GF-D8 (cell line): ENCODE measurements at places on chromosomes 1 and 21.
A peak's percentile ranks its signal among the peaks of the same experiment; 100 is the strongest.

DNA sequence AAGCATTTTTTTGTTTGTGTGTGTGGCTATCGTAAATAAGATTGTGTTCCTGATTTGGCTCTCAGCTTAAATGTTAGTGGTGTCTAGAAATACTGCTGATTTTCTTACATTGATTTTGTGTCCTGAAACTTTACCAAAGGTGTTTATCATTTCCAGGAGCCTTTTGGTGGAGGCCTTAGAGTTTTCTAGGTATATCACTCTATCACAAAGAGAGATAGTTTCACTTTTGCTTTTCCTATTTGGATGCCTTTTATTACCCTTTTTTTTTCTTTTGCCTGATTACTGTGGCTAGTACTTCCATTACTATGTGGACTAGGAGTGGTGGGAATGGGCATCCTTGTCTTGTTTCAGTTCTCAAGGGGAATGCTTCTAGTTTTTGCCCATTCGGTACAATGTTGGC lies 109.6 kb downstream of the S1PR1 start:
- no peak for DNase-seq

DNA sequence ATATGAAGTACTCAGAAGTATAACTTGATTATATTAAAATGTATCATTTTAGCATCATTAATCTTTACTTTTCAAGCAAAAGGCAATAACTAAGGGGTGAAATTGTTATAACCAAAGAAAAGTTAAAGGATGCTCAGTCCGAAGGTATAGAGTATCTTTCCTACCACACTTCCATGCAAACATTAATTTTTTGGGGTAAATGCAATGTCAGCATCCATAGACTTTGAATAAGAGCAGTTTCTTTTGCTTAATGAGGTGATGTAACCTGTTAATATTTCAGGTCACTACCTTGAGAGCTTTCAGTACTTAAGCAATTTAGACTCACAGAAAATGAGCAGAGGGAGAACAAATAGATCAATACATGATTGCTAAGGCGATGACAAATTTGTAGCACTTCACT lies 1093.5 kb downstream of the PLA2G4A start:
- DNase-seq, result no peak

DNA sequence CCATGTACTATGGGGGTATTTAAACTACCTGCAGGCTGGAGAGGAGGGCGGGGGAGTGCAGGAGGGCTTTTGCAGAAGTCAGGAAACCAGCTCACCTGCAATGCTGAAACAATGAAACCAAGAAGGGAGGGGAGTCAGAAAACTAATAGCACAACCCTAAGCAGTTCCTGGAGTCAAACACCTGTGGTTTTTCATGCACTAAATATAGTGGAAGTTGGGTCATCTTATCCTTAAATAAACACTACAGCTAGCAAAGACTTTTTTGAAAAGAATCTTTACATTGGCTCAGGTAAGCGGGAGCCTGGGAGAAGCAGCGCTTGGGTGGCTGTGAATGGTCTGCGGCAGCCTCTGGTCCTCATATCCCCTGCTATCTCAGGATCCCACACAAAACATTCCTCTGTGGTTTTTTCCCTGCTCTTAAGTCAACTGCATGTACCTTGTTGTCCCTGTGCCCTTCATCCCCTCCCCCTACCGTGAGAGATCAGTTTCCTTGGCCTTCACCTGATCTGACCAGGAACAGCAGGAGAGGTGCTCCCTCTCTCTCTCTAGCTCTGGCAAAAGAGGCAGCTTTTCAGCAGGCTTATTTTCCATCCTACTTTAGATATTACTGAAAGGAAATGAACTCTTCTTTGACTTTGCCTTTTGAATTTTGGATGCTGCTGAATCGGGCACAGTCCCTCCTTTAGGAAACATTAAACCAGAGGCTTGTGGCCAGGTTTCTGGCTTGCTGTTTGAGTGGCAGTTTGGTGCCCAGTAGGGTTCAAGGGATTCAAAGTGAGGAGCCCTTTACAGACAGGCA lies 26.6 kb downstream of the TENT5C start:
- no peak for DNase-seq

- no peak for DNase-seq
Measured at GRCh38 chr1:192160196-192160595, 1.9 kb downstream of the RGS18 start.

DNA sequence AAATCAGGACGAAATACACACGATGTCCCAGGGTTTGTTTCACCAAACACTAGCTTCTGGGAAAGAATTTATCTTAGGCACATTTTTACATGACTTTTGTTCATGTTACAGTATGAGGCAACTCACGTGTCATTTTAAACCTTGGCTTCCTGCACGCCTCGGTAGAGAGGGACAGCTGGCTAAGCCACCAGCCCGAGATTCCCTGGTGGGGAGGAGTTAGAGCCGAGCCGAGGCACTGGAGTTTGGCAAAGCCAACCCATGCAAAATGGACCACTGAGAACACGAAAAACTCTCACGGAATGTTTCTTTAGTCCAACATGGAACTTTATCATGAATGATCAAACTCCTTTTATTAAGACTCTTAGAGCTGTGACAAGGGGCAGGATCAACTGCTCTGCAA lies 240.0 kb downstream of the DYRK1A start:
- no peak for DNase-seq

- DNase-seq, result no peak
Measured at GRCh38 chr1:147493349-147493748, 48.0 kb upstream of the BCL9 start.

DNA sequence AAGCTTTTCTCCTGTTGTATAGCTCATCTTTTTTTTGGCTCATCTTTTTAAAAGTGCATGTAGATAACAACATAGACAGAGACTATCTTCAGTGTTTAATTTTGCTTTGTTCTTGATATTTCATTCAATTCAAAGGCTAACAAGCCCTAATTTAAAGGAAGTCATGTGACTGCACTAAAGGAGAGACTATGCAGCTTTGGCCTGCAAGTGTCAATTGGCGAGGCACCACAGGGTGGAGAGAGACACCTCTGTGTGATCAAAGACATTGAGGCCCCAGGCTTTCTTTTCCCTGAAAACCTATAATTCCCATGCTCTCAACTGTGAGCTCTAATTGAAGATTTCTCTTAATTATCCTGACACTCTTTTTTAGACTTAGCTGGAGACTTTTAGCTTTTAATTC lies 53.6 kb downstream of the CHODL start:
- no peak for DNase-seq

DNA sequence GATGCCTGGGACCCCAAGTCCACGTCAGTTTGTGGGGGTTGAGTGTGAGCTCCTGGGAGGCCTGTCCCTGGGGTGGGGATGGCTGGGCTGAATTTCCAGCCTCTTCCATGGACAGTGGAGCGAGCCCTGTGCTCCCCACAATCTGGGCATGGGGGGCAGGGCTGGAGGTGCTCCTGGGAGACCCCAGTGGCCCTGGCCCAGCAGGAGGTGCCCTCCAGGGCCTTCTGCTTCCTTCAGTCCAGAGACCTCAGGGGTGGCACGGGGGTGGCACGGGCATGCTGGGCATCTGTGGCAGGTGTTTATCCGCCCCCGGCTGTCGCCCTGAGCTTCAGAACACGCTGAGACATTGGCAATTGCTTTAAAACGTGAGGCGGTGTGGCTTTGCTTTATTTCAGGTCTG lies 40.9 kb downstream of the MORN1 start:
- DNase-seq, result no peak

GRCh38 chr1:241617426-241617825 lies 22.7 kb downstream of the CHML start:
- no peak for DNase-seq

DNA sequence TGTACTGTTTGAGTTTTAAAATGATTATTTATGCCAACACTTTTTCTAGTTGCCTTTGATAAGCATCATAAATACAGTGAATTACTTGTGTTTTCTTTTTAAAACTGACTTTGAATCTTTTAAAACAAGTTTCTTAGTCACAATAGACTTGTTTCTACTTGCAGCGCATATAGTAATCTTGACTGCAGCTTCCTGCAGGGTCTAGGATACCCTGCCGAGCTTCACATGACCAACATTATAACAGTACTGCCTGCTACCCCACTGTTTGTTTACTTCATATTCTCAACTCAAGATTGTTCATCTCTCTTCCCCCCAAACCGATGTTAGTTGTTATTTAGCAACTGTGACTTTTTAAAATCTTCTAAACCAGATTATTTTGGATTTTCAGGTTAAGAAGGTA lies 751.3 kb upstream of the NEGR1 start:
- DNase-seq, result no peak

GRCh38 chr1:225685476-225686176 lies 32.7 kb upstream of the ENAH start:
- DNase-seq, result no peak

- DNase-seq, result no peak
Measured at GRCh38 chr1:46137916-46138315, 5.5 kb upstream of the PIK3R3 start.

DNA sequence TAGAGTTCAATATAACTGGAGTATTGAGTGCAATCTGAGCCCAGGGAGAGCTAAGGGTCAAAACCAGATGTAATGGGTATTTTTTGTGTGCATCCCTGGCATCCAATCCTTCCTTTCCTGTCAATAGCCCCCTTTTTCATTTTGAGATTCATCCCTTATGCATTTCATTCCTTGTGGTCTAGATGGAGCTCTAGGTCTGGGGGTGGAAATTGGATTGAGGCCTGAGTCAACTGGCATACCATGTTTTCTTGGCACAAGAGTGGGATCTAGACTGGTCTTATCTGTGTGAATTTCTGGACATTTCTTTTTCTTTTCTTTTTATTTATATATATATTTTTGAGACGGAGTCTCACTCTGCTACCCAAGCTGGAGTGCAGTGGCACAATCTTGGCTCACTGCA lies 67.3 kb upstream of the RAB3GAP2 start:
- DNase-seq, result no peak

DNA sequence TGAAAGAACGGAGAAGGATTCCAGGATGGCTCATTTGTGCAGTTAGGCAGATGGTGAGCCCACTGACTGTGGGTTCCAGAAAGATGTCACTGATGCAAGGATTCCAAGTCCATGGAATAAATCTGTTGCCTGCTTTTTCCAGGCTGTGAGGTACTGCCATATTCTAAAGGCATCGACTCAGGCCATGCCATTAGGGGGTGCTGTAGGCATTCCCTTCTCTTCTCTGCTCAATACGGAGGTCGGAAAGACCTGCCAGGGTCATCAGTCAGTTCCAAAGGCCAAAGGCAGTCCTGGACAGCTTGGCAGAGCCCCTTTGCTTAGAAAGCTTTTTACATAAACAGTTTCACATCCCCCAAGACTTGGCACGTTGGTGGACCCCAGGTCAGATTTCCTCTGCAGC lies 31.7 kb upstream of the TMEM125 start:
- peak; percentile 8 for DNase-seq

DNA sequence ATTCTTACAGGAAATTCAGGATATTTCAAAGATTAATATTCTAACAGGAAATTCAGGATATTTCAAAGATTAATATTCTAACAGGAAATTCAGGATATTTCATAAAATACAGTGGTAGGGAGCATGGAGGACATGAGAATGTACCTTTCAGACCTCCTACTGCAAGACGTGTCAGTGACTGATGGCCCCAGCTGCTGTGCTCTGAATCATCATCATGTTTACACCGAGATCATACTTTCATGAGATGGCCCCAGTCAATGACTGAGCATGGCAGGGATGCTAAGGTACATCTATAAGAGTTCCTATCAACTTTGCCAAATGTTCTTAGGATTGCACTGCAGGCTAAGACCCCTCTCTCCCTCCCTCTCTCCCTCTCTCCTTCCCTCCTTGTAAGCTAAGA lies 69.0 kb downstream of the HFM1 start:
- no peak for DNase-seq

GRCh38 chr1:34908369-34908768 lies 21.1 kb downstream of the DLGAP3 start:
- no peak for DNase-seq

- DNase-seq, result no peak
Measured at GRCh38 chr21:41166884-41167283, 1.1 kb upstream of the BACE2 start.

- DNase-seq, result no peak
Measured at GRCh38 chr1:204736836-204737235, 51.3 kb upstream of the LRRN2 start.

GRCh38 chr1:104780470-104781078 lies 1030.9 kb downstream of the AMY1C start:
- no peak for DNase-seq

GRCh38 chr1:29555043-29555620 lies 318.8 kb downstream of the PTPRU start:
- no peak for DNase-seq

DNA sequence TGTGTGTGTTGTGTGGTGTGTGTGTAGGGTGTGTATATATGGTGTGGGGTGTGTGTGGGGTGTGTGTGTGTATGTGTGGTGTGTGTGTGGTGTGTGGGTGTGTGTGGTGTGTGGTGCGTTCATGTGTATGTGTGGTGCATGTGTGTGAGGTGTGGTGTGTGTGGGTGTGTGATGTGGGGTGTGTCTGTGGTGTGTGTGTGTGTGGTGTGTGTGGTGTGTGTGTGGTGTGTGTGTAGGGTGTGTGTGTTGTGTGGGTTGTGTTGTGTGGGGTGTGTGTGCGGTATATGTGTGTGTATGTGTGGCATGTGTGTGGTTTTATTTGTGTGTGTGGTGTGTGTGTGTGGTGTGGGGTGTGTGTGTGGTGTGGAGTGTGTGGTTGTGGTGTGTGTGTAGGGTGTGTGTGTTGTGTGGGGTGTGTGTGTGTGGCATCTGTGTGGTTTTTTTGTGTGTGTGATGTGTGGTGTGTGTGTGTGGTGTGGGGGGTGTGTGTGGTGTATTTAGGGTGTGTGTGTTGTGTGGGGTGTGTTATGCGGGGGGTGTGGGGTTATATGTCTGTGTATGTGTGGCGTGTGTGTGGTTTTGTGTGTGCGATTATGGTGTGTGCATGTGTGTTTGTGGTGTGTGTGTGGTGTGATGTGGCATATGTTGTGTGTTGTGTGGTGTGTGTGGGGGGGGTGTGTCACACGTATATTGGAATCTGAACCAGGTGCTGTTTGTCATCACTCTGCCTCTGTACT lies 17.1 kb upstream of the ZBTB21 start:
- no peak for DNase-seq

GRCh38 chr21:33541105-33541711 lies 709 bp downstream of the GART start:
- DNase-seq, result no peak

DNA sequence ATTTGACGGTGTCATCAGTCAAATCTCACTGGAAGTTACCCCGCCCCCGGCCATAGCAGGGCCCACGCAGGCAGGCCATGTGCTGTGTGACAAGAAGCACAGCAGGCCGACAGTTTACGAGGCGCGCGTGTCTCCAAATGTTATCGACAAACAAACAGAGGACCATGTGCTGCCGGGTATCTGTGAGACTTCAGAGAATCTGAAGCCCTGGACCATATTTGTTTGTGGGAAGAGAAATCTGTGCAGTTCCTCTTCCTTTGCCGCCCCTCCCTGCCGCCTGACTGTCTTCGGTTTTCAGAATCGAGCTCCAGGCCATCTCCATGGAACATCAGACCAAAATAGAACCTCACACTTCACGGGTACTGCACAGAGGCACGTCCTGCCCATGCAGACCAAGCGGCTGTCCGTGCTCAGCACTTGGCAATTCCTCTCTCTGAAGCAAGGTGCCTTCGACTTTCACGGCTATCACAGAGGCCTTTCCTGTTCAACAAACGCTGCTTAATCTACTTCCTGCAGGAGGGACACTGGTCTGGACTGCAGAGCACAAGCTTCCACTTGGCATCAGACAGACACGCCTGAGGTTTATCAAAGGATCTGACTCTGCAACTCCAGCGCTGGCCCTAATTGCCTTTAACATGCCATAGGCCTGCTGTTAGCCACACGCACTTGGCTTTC lies 135.7 kb upstream of the KRTAP19-8 start:
- DNase-seq, result no peak
